Stimulated activated CD8-positive, alpha-beta memory T cell treated with anti-CD3 and anti-CD28 coated beads, Interleukin-4, amount 100 ng/mL, for 48 hours (primary cell): ENCODE measurements at places on chromosomes 12 and 14.

DNA sequence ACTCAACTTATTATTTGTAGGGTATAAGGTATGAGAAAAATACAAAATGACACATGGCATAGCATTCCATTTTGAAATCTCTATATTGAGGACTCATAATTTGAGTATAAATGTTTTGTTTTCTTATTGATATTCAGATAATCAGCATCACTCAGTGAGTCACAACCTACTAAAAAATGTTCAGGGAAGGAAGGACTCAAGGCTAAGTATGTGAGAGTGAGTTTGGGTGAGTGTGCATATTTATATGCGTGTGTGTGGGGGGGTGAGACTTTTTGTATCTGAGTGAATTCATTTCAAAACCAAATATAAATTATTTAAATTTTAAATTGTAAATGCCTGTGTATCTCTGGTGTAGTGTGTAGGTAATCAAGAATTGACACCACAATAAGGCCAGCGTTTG lies 87.8 kb upstream of the PRKD1 start:
- DNase-seq, result no peak

DNA sequence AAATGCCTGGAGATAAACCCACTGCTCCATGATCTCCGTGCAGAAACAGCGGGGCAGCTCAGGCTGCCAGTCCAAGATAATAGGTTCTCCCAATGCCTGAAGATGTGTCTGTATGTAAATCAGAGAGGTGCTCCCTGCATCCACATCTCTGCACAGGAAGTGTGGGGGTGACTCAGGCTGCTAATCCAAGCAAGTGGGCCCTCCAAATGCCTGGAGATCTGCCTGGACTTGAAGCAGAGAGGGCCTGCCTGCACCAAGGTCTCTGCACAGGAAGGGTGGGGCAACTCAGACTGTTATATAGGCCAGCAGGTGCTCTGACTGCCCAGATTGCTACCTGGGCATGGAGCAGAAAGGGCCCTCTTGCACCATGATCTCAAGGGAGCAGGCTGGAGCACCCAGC lies 504.7 kb downstream of the LRFN5 start:
- DNase-seq, result no peak

DNA sequence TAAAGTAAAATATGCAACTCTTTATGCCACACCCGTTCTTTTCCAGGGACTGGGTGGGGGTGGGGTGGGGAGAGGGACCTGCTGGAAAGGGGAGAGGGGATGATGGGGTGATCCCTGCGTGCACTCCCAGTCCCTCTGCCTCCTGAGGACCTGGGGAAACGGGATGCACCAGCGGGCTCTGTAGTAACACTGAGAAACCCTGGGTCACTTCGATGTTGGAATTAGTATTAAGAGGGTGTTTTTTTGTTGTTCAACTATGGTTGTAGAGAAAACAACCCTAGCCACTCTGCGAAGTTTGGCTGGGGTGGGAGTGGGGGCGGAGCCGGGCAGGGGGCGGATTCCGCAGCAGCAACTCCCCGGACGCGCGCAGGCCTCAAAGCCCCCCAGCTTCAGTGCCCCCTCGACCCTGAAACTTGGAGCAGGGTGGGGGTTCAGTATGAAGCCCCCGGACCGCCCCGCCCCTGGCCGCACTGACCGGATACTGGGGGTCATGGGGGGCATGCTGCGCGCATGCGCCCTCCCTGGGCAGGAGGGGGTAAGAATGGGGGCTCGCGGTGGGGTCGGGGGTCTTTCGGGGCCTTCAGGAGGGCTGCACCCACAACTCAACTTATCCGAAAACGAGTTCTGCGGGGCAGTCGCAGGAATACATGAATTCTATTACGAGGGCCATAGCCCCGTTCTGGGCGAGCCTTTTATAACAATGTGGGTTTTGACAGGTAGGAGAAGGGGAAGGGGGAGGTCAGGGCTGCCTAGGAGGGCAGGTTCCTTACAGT lies 1.3 kb upstream of the ARHGEF25 start:
- DNase-seq, result no peak

DNA sequence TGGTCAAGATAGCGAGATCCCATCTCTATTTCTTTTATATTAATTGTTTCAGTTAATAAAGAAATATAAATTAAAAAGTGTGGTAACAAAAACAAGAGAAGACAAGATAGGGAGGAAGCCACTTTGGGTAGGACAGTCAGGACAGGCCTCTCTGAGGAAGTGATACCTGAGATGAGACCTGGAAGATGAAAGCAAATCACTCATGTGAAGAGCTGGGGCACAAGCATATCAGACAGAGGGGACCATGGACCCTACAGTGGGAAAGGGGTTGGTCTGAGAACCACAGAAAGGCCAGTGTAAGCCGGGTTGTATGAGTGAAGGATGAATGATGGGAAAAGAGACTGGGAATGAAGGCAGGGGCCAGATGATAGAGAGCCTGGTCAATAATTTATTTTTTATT lies 1.8 kb upstream of the MED6 start:
- DNase-seq, result no peak

DNA sequence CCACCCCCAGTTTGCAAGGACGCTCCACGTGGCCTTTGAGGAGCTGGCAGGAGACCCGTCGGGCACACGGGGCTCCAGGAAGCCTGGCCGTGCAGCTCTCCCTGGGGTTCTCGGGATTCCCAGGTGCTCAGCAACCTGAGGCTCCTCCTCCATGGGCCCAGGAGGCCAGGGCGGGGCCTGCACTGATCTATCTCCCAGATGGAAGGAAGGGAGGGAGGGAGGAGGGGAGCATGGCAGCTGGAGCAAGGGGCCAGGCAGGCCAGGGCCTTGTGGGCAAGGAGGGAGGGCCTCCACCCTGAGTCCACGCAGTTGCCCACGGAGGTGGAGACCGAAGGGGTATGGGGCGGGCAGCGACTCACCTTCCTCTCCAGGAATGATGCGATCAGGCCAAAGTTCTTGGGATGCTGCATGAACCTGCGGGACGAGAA lies 127.3 kb downstream of the RFLNA start:
- no peak for DNase-seq

GRCh38 chr14:55684956-55685584 lies 105.1 kb downstream of the KTN1 start:
- DNase-seq, result no peak

GRCh38 chr12:100404769-100405407 lies 48.0 kb downstream of the SLC17A8 start:
- DNase-seq, result peak; percentile 60

- no peak for DNase-seq
These were observed 46.5 kb downstream of the TEAD4 start for GRCh38 chr12:3005736-3006135.

- DNase-seq, result no peak
These were observed 46.6 kb upstream of the FOXJ2 start for GRCh38 chr12:7985802-7986418.

DNA sequence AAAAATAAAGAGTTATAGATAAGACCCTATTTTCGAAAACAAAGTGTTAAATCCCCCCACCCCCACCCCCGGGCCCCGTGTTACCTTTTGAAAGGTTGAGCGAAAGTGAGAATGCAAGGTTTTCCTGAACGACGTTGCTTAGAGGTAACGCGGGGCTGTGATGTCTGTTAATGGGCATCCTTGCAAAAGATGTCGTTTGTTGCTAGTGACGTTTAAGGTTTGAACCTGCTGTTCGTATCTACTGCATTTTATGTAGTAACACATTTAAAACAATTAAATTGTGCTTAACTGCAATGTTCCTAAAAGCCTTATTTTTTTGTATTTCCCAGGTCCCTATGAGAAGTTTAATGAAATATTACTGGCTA lies 1.2 kb downstream of the CPSF6 start:
- DNase-seq, result peak; percentile 43

GRCh38 chr12:130791629-130792028 lies 47.4 kb downstream of the STX2 start:
- DNase-seq, result no peak

DNA sequence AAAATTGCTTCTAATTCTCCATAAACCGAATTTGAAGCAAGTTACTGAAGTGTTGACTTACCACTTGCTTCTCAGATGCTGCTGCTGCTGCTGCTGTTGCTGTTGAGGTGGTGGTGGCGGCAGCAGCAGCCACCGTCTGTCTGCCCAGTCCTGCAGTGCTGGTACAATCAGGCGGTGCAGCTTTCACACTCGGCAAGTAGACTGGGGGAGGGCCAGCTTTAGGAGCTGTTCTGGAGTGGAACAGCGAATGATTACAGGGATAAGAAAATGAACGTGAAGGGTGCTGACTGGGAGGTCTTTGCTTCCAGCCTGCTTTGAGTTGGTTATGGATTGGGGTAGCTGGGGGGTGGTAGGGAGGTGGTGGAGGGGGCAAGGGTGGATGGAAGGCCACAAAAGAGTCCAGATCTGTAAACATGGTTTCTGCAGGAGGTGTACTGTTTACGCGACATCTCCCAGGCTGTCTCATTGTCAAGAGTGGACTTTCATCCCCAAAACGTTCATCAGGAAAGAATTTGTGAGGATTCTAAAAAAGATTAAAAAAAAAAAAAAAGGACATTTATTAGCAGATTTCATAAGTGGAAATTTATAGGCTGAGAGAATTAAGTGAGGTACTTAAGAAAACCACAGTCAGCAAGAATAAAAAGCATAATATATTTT lies 38.8 kb downstream of the UBR7 start:
- no peak for DNase-seq

GRCh38 chr14:88421286-88421685 lies 35.8 kb downstream of the SPATA7 start:
- no peak for DNase-seq

DNA sequence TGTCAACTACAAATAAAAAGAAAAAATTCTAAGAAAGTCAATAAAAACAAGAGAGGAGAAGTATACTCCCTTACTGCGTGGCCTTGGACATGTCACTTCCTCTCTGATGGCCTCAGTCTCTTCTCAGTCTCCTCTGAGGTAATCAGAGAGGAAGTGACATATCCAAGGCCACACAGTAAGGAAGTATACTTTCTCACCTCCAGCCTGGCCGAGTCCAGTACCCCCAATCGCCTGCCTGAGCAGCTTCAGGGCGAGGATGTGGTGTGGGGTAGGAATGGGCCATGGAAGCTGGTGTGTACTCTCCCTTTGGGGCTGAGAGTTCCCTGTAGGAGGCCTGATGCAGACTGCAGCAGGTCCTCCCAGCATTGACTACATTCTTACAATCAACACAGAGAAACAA lies 15.8 kb downstream of the VDR start:
- no peak for DNase-seq

DNA sequence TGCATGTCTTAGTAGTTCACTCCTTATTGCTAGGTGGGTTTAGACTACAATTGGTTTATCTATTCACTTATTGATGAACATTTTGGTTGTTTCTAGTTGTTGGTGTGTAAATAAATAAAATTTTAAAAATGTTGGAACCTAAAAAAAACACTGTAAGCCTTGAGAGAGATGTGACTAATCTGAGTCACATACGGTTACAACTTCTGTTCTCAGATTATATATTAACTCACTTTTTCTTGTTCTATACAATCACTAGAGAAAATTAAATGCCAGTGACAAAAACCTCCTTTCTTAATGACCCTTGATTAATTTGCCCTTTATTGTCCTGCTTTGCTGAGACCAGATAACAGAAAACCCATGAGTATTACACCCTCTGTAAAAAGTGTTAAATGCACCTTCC lies 7.1 kb upstream of the TDG start:
- no peak for DNase-seq

DNA sequence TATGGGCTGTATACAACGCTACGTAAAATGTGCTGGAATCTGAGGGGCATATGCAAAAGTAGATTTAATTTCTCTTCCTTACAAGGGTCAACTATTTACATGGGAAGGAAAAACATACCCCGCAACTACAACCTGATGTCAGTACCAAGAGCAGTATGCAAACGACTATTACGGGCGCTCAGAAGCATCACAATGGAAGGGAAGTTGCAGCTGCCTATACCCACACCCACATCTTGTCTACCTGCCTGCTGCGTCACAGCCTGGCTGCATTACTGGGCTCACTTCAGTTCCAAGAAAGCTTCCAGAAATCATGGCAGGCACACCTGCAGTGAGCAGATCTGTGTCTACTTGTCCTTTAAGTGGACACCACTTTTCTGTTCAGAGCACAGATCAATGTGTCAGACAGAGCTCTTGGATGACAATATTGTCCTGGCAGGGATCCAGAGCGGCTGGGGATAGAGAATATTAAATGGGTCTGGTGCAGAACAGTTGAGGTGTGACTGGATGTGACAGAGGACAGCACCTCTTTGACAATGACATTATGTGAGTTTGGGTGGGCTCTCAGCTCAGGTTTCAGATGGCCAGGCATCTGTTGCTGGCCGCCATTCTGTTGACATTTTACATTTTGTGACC lies 41.5 kb upstream of the GNG2 start:
- no peak for DNase-seq

DNA sequence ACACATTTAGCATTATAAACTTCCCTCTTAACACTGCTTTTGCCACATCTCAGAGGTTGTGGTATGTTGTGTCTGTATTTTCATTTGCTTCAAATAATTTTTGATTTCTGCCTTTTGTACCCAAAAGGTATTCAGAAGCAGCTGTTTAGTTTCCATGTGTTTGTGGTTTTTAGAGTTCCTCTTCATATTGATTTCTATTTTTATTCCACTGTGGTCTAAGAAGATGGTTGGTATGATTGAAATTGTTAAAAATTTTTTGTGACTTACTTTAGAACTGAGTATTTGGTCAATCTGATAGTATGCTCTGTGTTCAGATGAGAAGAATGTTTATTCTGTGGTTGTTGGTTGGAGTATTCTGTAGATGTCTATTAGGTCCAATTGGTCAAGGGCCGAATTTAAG lies 76.4 kb downstream of the IFNG-AS1 start:
- DNase-seq, result no peak

- no peak for DNase-seq
These were observed 285.2 kb upstream of the SYT10 start for GRCh38 chr12:33724867-33725266.

DNA sequence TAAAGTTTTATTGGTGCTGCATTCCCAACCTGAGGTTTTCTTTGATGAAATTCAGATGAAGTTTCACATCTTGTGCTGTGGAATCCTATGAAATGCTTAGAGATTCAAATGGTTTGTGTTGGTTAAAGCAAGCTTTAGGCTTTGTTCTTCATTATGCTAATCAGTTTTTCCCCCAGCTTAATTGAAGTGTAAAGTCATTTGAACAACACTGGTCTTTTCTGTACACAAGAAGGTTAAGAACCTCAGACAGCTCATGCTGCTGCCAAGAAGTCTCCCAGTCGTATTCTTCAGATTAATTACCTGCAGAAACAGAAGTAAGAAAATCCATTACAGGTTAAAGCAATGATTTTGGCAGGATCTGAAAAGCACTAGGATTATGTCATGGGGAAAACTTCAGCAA lies 48.9 kb downstream of the EML1 start:
- no peak for DNase-seq

DNA sequence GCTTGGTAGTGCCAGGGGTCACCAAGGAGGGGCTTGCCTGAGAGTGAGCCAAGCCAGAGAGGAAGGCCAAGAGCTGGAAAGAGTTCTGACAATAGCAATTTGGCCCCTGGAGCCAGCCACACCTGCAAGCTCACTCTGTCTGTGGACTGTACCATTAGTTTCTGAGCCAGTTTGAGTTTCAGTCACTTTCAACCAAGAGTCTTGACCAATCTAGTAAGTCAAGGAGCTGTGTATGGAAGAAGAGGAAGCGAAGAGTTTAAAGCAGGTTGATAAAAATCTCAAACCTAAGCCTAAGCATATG lies 38.5 kb downstream of the NT5DC3 start:
- no peak for DNase-seq

GRCh38 chr12:49037111-49037946 lies 18.8 kb upstream of the PRKAG1 start:
- no peak for DNase-seq
